Activated CD4-positive, alpha-beta memory T cell treated with anti-CD3 and anti-CD28 coated beads for 36 hours (primary cell): ENCODE measurements at places on chromosomes 2 and 18. TPM values are rescaled to one million over a fixed set of nuclear protein-coding genes. Genes with fewer than 3 reads are reported as not detected.

GRCh38 chr2:54809819-54810218 lies 86.4 kb downstream of the EML6 start:
- DNase-seq = no peak

Gene GALNT5
- not detected for total RNA-seq

Gene GNAL
- total RNA-seq = not detected

Gene MROH2A
- not detected for total RNA-seq

DNA sequence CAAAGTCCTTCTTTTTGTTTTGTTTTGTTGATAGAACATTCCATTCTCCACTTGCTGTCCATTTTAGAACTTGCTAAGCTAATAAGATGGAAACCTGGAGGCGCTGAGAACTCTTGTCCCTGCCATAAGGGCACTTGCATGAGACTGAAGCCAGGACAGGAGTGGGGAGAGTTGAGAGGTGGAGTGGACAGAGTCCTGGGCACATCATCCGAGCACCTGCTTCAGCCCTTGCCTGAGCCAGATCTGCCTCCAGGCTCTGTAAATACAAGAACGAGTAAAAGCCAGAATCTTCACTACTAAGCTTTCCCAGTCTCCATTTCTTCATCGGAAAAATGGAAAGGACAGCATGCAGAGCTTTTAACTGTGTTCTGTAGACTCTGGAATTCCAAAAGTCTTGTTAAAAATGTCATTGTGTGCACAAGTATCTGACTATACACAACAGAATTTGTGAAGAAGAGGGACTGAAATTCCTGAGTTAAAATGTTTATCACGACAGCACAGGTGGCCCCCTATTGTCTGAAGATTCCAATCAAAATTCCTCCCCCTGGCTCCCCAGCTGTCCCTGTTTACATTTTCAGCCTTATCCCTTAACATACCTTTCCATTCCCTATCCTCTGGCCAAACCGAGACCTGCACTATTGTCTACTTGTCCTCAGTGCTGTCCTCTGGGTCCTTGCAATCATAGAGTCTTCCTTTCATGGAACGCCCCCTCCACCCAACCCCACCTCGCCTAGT lies 498.2 kb upstream of the TNP1 start:
- no peak for DNase-seq

Gene CD302
- 0.55 TPM for total RNA-seq

- DNase-seq = no peak
Observed at GRCh38 chr2:21052044-21052443, 8.2 kb upstream of the APOB start.

DNA sequence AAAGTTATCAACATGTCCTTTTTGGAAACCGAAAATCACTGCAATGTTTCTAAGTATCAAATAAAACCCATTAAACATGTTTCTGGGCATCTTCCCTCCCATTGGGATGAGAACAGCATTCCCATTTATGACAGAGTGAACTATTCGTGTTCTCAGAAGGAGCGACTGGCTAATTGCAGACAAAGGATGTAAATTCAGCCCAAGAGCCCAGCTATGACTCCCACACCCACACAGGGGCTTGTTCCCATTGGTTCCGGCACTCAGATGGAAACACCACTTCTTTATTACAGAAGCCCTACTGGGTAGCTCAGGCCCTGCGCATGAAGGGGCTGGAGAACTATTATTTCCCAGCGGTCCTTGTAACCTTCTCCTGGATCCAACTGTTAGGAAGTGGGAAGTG lies 16.6 kb upstream of the NPAS2 start:
- DNase-seq = no peak

Gene MTCL1
- total RNA-seq = 0.56 TPM

DNA sequence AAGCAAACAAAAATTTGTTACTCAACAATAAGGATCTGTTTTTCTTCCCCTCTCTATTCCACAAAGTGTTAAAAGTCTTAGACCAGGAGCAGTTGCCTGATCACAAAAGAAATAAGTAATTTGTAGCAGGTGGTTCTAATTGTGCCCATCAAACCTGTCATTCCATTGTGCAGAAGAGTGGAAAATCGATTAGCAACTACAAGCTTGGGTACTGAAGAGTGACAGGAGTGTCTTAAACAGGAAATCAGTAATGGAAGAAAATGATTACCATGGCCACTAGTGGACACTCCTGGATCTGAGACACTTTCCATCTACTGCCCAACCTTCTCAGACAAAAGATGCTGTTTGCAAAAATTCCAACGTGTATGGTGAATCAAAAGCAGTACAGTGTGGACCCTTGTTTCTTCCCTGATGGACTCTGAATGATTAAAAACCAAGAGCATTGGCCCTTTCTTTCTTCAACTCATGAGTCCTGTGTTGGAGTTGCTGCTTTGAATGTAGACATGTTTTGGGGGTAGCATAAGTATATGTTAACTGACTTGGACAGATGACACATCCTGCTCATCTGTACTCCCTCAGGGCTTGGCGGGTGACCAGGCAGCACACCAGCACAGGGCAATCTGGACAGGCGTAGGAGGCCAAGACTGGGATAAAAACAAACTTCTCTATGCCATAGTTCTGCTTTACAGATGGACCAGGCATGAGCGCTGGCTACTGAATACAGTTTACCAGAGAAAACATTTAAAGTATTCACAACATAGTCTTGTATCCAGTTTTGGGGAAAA lies 51.9 kb downstream of the PLA2R1 start:
- DNase-seq = no peak

Gene ZBTB7C
- 0.05 TPM for total RNA-seq

- no peak for DNase-seq
Observed at GRCh38 chr2:206693399-206694137, 24.6 kb downstream of the DYTN start.

- DNase-seq = no peak
Observed at GRCh38 chr2:88036182-88036581, 19.4 kb downstream of the KRCC1 start.

Gene FOSL2
- 182 TPM for total RNA-seq

GRCh38 chr2:123040506-123040905 lies 984.6 kb upstream of the CNTNAP5 start:
- DNase-seq = no peak

DNA sequence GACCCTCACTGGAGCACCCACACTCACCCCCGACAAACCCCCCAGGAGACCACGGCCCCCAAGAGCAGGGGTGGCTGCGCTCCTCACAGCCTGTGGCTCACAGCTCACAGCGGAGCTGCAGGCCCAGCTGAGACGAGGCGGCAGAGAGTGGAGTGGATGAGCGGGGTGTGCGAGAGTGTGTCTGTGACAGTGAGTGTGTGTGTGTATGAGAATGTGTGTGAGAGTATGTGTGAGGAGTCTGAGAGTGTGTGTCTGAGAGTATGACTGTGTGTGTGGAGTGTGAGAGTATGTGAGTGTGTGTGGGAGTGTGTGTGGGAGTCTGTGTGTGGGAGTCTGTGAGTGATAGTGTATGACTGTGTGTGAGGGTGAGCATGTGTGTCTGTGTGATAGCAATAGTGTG lies 55.3 kb upstream of the ID2 start:
- peak; percentile 7 for DNase-seq

Gene GPBAR1
- 0.19 TPM for total RNA-seq

- DNase-seq = no peak
Observed at GRCh38 chr2:37631292-37631691, 40.1 kb downstream of the CDC42EP3 start.

GRCh38 chr2:168706806-168707205 lies 95.6 kb upstream of the NOSTRIN start:
- DNase-seq = no peak

Gene ABCG5
- not detected for total RNA-seq

Gene DYSF
- not detected for total RNA-seq

GRCh38 chr2:127032621-127033020 lies 74.3 kb downstream of the BIN1 start:
- no peak for DNase-seq

DNA sequence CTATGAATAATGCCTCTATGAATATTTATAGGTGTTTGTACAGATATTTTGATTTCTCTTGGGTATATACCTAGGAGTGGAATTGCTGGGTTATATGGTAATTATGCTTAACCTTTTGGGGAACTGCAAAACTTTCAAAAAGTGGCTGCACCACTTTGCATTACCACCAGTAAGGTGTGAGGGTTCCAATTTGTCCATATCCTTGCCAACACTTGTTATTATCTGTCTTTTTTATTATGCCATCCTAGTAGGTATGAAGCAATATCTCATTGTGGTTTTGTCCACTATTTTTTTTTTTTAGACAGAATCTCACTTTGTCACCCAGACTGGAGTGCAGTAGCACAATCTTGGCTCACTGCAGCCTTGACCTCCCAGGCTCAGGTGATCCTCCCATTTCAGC lies 112.2 kb upstream of the FBXO11 start:
- no peak for DNase-seq
